ENCODE measurements at places on chromosomes 1 and 21.
A peak's percentile ranks its signal among the peaks of the same experiment; 100 is the strongest.

GRCh38 chr1:61626816-61627215, 98.1 kb downstream of the TM2D1 start:
- no peak for DNase-seq

- DNase-seq = peak; percentile 58
Measured at GRCh38 chr1:109816175-109816811, 52.6 kb upstream of the EPS8L3 start.

- DNase-seq = no peak
Measured at GRCh38 chr1:183385340-183386144, 32.6 kb downstream of the NMNAT2 start.

- no peak for DNase-seq
Measured at GRCh38 chr1:38217316-38217715, 170.7 kb upstream of the POU3F1 start.

GRCh38 chr1:159839116-159839849, 12.6 kb downstream of the SLAMF8 start:
- peak; percentile 41 for DNase-seq

DNA sequence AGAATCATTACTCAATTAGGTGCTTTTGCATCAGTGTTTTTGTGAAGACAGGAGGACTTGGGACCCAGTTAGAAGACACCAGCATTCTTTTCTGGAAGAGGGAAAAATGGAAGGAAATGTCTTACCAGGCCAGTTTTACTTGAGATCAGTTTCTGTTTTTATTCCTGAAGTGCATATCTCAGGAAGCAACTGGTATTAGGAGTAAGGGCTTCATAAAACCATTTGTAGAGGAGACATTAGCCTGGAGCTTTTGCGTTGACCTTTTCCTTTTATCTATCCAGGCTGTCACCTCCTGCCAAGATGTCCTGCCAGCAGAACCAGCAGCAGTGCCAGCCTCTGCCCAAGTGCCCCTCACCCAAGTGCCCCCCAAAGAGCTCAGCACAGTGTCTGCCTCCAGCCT, at the start of gene LCE3B:
LCE3B (plus strand) TSS at position 301 of the 400 bp plus-strand sequence; CDS start at position 301, 0 bp downstream.
- no peak for DNase-seq

- DNase-seq = no peak
Measured at GRCh38 chr1:183281039-183281438, 95.0 kb downstream of the LAMC2 start.

DNA sequence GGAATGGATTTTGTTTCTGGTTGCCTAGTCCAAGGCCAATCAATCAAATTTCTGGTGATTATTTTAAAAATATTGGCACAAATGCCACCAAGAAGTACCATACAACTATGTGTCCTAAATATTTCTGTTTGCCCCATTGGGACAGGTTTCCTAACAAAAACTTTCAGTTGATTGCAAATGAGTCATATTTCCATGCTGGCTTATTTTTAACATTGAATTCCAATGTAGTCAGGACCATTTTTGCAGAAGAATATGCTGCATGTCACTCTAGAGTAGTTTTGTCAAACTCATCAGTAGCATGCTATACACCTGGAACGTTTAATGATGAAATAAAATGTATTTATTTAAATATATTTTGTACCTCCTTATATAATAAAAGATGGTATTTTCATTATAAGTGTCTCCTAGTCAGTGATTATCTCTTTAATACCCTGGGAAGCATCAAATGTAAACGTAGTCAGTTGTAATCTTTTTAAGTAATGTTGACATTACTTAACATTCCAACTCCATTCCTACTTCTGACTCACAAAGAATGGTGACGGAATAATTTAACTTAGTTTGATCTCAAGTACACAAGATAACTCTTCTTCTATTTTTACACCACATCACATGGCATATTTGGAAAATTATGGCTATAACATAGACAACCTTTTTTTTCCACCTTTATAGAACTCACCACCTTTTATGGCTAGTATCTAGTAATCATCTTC, 39.0 kb upstream of the USH2A start:
- no peak for DNase-seq

DNA sequence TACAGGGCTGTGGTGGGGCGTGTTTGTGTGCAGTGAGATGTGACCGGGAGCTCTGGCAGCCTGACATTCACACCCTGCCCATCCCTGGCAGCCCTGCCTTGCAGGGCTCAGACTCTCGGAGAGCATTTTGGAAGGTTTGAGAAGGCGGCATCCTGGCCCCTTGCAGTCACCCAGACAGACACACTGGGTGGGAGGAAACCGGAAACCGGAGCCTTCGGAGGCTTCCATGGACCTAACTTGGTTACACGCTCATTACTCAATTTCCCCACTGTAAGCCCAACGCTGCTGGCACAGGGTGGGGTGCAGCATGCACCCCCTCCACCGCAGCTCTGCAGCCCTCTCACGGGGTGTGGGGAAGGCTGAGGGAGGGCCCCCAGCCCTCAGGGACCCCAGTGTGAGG, 22.2 kb upstream of the RSPO1 start:
- no peak for DNase-seq

- DNase-seq = no peak
Measured at GRCh38 chr1:230686747-230687146, 27.2 kb downstream of the AGT start.

GRCh38 chr1:224509907-224510306, 75.3 kb upstream of the WDR26 start:
- DNase-seq = no peak

DNA sequence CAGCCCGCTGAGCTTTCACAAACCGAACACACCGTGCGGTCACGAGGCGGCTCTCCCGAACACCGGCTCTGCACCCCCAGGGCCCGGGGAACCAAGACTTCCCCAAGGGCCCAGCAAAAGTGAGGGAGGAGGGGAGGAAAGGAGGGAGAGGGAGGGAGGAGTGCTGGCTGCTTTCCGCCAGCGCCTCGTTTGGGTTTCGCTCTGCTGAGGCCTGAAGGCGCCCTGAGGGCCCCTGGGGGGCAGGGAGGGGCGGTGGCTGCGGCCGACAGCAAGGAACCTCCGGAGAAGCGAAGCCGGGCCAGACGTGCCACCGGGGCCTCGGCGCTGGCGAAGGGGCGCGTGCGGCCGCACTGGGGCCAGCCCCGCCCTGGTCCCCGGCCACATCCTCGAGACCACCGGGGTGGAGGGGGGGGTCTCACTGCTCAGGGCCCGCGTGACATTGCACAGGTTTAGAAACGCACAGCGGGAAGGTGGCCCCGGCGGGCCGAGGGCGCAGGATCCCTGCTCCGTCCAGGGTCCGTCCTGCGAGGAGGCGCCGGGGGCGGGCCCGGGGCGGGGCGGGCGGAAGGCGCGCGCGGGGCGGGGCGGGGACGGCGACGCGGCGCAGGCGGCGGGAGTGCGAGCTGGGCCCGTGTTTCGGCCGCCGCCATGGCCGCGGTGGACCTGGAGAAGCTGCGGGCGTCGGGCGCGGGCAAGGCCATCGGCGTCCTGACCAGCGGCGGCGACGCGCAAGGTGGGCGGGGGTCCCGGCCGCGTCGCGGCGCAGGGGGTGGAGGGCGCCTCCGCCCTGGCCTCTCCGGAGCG, at the start of gene PFKL:
PFKL (plus strand) TSS at position 596 of the 804 bp plus-strand sequence; CDS start at position 649, 53 bp downstream.
- DNase-seq = peak; percentile 87

GRCh38 chr1:3384407-3384806, 70.1 kb upstream of the ARHGEF16 start:
- no peak for DNase-seq

DNA sequence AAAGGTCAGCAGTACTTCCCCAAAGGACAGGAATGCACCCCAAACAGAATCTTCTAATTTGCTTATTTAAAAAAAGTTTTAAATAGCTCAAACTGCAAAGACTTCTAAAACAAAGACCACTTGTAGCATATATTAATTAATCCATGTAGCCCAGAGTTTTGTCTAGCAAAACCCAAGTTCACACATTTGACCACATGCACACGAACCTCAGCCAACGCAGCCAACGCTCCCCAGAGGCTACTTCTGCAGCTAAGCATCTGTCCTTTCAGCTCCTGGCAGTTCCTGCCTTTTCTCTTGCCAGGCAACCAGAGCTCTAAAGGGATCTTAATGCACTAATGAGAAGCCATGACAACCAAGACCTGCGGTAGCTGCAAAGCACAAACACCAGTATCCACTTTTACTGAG, 89.6 kb downstream of the RERE start:
- DNase-seq = no peak

DNA sequence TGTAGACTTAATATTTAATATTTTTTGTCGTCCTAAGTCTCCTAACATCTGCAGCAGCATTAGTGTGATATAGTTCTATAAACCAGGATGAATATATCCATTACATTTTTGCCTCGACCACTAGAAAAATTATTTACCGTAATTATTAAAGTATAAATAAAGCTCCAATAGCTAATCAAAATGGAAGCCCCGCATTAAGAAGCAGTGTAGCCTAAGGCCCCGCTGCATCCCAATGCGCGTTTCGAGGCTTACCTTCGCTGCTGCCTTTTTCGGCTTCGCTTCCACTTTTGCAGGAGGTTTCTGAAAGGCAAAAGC, 891 bp downstream of the HMGN1 start:
- DNase-seq = no peak

GRCh38 chr1:95790136-95790535, 556.1 kb downstream of the RWDD3 start:
- no peak for DNase-seq

DNA sequence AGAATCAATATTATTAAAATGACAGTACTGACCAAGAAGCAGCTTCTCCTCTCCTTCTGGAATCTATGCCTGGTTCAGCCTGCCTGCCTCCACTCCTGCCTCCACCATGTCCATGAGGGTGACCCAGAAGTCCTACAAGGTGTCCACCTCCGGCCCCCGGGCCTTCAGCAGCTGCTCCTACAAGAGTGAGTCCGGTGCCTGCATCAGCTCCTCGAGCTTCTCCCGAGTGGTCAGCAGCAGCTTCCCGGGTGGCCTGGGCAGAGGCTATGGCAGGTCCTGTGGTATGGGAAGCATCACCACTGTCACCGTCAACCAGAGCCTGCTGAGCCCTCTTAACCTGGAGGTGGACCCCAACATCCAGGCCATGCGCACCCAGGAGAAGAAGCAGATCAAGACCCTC, 822.4 kb upstream of the NEGR1 start:
- no peak for DNase-seq

DNA sequence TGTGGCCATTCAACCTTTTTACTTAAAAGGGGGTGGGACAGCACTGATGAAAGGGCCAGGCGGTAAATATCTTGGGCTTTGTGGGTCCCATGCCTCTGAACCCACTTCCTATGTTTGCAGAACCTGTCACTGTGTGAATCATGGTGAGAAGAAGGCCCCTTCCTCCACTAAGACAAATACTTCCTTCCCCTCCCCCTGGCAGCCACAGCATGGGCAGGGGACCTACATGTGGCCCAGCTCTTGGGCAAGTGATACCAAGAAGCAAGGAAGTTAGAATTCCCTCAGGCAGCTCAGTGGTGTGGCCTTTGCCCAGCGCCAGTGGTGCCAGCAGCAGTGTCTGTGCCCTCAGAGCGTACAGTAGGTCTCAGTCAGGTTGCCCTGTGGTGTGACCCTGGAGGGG, 168.6 kb downstream of the TRIM33 start:
- no peak for DNase-seq

DNA sequence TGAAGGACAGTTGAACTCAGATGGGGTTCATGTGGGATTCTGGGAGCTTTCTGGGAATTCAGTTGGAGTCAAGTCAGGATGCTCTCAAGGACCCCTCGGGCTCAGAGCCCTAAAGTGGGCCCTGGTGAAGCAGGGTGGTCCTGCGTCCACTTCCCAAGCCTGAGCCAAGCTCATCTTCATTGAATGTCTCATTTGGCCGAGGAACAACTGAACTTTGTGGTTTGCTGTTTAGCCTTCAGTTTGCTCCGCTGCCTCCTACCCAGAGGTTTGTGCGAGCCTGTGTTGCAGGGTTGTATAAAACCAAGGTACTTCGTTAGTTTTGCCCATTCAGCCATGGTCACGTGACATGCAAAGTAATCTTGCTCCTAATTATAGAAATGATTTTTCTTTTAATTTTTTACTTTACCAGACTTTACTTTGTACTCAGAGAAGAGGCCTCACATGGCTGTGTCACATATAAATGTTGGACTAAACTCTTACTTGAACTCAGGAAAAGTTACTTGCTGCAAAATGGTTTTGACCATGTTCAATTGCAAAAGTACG, 49.7 kb downstream of the B3GALT5 start:
- DNase-seq = no peak

DNA sequence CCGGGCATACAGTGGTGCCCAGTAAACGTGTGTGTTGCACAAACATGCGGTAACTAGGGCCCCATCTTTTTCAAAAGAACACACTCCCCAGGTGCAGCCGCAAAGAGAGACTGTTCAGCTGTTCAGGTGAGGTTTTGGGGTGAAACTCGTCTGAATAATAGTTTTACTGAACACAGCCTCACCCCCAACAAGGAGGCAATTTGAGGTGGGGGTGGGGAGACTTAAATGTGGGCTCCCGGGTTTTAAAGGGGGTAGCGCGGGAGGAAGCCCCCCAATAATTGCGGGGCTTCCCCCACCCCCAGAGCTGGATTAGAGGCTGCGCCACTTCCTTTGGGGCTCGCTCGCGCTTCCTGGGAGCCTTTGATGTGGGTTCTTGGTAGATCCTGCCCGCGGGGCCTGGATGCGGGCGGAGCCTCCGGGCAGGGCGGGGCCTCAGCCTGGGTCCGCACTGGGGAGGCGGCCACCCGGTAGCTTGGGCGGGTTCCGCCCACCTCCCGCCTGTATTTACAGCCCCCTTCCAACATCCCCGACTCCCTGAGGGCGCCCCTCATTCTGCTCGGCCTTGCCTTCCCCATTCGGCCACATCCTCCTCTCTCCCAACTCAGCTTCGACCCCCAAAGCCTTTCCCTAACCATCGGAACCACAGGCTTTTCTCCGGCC, 6.4 kb upstream of the EPHA2 start:
- peak; percentile 36 for DNase-seq

DNA sequence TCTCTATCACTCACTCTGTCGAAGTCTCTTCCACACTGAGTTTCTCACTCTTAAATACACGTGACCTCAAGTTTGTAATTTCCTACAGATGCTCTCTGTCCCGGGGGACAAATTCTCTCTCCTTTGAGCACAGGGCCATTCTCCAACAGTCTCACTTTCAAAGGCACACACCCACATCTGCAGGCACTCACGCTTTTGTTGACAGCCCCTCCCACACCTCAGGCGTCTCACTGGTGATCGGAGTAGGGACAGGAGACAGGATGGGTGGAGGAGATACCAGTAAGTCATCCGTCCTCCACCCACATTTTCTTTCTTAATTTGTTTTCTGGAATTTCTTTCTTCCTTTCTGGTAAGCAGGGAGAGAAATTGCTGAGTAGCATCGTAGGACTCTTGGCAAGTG, 40.6 kb upstream of the GREM2 start:
- no peak for DNase-seq

DNA sequence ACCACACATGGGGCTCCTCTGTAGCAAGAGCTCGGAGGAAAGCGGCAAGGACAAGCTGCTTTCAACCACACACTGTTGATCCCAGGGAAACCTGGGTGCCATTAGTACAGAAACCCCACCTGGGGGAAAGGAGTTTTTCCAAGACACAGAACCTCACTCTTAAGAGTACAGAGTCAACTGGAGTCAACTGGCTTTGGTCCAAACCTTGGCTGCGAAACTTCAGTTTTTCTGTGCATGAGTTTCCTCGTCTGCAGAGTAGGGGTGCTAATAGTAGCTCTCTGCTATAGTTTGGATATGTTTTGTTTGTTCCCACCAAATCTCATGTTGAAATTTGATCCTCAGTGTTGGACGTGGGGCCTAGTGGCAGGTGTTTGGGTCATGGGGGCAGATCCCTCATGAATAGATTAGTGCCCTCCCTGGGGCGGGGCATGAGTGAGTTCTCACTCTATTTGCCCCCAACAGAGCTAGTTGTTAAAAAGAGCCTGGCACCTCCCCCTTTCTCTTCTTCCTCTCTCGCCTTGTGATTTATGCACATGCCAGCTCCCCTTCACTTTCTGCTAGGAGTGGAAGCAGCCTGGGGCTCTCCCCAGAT, 161.1 kb downstream of the PIGK start:
- no peak for DNase-seq

GRCh38 chr1:169708647-169709046, 2.8 kb downstream of the SELL start:
- no peak for DNase-seq

- DNase-seq = no peak
Measured at GRCh38 chr21:31490443-31490842, 146.4 kb upstream of the TIAM1 start.
